Endodermal cell (in vitro differentiated cells): ENCODE measurements at places on chromosomes 5 and 9. TPM values are rescaled to one million over a fixed set of nuclear protein-coding genes. Genes with fewer than 3 reads are reported as not detected.

CCNG1 gene
- 497 to 1,098 TPM (median 542 TPM) in 3 replicates for total RNA-seq

LCN2 gene
- total RNA-seq, result not detected in 2 replicates

GABRA1 gene
- 0.33 TPM in 1 of 2 replicates, not detected in the other for total RNA-seq

C5orf52 gene
- not detected in 3 replicates for total RNA-seq

PARP8 gene
- 18.7 to 42.4 TPM (median 18.9 TPM) in 3 replicates for total RNA-seq

GRCh38 chr5:28084069-28084468 lies 1045.7 kb upstream of the CDH9 start:
- peak; percentile 34 for DNase-seq

- peak; percentile 36 for DNase-seq
These were observed 57.6 kb downstream of the PAX5 start for GRCh38 chr9:36976371-36977030.

- no peak for DNase-seq
These were observed 92.2 kb upstream of the SARDH start for GRCh38 chr9:133830310-133830709.

DNA sequence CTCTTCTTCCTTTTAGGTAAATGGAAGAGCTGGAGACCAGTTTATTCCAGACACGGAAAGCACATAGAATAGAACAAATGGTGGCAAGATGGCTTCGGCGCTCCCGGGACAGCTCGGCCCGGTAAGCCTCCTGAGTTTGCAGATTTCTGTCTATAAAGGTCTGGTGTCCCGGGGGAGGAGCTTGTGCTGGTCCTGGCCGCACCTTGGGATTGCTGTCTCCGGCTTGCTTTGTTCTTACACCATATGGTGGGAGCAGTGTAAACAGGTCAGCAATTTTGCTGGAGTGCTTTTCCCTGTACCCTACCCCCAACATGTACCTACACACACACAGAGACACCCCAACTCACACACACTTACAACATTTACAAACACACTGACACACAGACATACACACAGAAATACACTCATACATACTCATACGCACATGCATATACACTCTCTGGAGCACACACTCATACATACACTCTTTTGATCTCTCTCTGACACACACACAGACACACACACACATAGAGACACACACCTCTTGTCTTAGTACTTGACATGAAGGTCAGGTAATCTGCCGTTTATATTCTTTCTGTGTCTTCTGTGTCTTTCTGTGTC lies 42.0 kb downstream of the FRMPD1 start:
- DNase-seq, result no peak

DNA sequence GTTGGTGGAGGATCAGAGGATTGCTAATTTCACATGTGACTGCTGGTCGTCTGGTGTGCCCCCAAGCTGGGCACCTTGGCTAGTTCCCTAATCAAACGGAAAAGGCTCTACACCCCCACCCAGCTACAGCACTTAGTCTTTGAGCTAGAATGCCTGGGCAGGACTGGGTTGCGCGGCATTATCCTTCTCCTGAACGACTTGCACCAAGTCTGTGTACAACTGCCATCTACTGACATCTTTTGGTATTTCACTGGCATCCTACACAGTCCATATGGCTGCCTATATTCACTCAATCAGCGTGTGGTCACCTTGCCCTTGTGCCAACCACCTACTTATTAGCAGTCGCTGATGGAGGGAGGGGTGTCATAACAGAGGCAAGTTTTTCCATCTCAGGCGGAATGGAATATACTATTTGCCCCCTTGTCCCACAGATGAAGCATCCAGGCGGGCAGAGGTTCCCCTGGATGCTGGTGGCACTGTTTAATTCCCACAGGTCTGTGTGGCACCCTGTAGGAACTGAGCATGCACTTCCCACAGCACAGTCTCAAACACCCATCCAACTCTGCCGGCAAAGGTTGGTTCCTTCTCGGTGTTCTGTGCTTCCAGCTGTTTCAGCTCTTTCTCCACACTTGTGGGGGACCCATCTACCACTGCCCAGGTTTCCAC lies 150.1 kb downstream of the OSTF1 start:
- peak; percentile 85 for DNase-seq

DNA sequence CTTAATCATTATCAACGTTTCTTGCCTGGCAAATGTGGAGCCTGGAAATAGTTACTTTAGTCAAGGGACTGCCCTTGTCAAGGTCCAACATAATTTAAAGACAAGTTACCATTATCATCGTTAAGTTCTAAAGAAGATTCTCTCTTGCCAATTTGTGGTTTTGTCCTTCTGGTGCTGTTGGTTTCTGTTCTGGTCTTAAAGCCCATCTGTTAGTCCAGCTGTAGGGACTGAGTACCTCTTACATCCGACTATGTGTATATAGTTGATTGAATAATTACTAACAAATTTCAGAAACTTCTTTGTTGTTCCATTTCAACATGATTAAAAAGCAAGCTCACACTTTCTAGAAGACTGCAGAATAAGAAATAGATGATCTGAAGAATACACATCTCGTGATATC lies 1854.9 kb downstream of the MAT2B start:
- DNase-seq, result no peak

DNA sequence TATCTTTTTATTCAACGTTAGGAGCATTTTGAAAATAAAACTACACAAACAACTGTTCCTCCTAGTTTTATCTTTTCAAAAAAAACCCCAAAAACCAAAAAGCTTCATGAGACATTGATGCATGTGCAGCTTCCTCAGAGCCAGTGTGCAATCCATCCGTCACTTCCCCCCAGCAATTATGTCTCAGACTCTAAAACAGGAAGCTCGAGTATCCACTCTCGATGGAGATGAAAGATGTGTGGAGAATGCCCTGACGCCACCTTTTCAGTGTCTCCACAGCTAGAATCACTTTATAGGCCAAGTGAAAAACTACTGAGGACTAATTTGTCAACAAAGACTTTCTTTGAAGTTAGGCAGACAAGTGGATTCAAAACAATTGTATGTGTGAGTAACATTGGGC lies 408.9 kb upstream of the SMARCA2 start:
- no peak for DNase-seq

GRCh38 chr5:109865637-109866036 lies 175.9 kb downstream of the MAN2A1 start:
- DNase-seq, result no peak

DNA sequence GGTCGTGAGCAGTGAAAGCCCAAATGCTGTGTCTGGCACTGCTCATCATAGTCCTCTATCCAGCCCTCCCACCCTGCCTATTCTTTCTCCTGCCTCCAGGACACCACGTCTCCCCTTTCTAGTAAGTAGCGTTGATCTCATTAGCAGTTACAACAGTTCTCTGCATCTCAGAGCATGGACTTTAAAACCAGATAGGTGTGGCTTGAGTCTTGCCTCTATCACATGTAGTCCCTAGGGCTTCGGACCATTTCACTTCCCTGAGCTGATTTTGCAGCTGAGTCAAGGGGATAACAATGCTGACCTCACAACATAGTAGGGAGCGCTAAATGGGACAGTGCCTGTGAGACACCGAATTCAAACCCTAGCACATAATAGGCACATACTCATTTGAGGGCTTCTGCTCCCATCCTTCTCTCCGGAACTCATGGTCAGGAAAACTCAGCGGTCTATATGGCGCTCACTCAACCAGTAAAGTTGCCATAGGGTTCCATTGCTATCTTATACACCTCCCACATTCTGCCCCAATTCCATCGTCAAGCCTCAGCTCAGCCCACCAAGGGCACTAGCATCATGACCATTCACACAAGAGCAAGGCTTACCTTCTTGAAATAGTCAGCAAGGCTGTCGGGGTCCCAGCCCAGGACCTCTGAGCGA lies 515 bp downstream of the LCP2 start:
- no peak for DNase-seq

DNA sequence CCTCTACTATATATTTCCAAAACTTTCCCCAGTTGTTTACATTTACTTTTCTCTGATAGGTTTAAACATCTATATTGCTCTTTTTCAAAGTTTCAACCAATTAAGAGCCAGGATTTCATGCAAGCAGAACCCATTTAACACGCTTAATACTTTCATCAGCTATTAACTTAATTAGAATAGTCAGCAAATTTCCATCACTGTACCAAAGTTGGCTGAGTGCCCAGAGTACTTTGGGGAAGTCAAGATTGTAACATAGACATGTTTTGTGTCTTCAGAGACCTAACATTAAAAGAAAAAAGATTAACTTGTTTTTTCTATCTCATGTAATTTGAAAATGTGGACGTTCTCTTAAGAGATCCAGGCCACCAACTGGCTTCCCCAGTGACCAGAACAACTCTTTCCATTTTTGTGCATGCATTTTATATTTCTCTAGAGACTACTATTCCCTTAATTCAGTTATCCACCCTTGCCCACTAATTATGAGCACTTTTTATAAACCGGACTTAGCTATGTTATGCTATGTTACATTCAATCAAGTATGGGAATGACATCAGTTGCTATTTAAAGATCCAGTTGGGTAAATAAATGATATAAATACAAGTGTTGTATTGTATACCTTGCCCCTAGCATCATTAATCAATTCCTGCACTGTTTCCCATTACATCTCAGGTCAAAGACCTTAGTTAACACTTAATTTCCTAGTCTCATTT lies 478.1 kb upstream of the NMUR2 start:
- no peak for DNase-seq

DNA sequence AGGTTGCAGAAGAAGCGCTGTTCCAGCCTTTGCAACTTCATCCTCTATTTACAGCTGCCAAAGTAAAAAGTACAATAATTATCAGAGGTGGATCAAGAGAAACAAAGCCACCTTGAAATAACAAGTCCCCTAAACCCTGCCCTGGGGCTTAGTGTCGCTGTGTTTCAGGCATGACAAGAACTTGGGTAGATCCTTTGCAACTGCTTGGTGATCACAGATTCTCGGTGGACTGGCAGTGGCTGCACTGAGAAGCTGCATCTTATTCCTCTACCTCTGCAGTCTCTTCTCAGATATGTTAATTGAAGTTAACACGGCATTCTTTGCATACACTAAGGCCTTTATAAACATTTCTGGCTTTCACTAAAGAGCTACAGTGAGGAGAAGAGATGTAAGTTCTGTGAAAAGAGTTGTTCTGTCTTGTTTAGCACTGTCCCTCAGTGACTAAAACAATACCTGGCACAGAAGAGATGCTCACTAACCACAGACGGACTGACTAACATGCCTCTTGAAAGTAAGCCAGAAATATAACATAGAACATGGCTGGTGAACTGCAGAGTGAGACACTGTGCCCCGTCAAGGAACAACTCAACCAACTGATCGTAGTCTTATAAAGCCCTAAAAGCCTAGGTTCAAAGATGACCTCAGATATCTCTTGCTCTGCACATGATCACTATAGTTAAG lies 144.2 kb downstream of the MLLT3 start:
- no peak for DNase-seq
